ENCODE measurements at places on chromosomes 6 and 20. TPM values are rescaled to one million over a fixed set of nuclear protein-coding genes. Genes with fewer than 3 reads are reported as not detected.

DNA sequence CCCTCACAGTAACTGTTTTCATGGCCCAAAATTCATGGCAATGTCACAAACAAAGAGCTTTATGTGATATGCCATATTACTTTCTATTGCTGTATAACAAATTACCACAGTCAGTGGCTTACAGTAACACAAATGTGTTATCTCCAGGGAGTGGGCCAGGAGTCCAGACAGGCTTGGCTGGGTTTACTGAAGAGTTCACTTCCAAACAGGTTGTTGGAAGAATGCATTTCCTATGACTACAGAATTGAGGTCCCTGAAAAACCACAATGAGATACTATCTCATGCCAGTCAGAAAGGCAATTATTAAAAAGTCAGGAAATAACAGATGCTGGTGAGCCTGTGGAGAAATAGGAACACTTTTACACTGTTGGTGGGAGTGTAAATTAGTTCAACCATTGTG is 431.9 kb downstream of the PKHD1 start:
- no peak for DNase-seq

- no peak for DNase-seq
Measured at GRCh38 chr6:69392745-69393144, 404.1 kb downstream of the LMBRD1 start.

DNA sequence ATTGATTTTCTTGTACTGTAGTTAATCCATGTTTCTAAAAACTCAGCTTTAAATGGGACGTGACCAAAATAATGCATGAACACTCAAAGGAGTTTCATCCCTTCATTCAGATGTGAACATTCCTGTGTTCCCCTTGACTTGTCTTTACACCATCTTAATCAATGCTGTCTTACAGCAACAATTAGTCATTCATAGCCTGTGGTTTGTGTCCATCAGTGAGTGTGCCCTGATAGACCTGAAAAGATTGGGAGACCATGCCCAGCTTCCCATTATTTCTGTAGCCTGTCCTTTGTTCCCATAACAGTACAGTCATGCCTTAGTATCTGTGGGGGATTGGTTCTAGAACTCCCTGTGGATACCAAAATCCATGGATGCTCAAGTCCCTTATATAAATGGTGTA is 23.9 kb downstream of the NT5E start:
- no peak for DNase-seq

Gene ZNF334
- 1.2 TPM for total RNA-seq

GRCh38 chr6:21740376-21741124 is 147.0 kb downstream of the SOX4 start:
- DNase-seq = no peak

DNA sequence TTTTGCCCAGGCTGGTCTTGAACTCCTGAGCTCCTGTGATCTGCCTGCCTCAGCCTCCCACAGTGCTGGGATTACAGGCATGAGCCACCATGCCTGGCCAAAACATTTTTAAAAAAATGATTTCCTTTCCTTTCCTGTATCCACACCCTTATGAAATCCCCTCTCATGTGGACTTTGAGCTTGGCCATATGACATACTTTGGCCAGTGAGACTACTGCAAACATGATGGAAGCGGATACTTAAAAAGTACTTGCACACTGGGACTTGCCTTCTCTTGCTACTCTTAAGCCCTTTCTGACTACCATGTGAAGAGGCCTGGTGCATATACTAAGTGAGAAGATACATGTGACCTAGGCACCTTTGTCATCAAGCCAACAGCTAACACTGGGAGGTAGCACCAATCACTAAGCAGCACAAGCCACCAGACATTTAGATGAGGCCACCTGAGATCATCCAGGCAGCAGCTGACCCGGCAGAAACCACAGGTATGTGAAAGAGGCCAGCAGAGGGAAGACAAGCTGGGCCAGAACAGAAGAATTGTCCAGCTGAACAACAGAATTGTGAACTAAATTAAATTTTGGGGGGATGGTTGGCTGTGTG is 78.5 kb upstream of the HDAC2 start:
- no peak for DNase-seq

Gene KIAA1755
- 7.0 TPM for total RNA-seq

- no peak for DNase-seq
Measured at GRCh38 chr6:135853227-135853626, 1.7 kb downstream of the PDE7B start.

Gene NEURL2
- total RNA-seq = 7.6 TPM

Gene EPHA7
- 6.2 TPM for total RNA-seq

DNA sequence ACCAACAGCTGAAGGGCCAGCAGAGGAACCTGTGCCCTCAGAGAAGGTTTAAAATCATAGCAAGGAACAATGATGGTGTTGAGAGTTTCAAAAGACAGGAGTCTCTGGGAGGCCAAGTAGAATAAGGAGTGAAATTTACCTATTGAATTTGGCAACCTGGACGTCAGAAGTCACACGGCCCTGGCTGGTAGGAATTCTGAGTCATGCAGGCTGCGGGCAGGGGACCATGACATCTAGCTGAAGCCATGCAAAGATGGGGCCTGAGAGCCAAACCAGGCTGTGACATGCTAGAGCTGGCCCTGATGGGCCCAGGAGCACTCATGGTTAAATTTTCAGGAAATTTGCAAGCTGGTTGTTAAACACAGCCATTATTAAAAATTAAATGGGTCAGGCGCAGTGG is 64.0 kb upstream of the SNX9 start:
- no peak for DNase-seq

Data from cardiac septum (tissue), 1 donor.